Central memory CD8-positive, alpha-beta T cell (primary cell): ENCODE measurements at places on chromosomes 2 and 18.

- DNase-seq = no peak
These were observed 67.1 kb downstream of the CYP26B1 start for GRCh38 chr2:72080286-72081145.

DNA sequence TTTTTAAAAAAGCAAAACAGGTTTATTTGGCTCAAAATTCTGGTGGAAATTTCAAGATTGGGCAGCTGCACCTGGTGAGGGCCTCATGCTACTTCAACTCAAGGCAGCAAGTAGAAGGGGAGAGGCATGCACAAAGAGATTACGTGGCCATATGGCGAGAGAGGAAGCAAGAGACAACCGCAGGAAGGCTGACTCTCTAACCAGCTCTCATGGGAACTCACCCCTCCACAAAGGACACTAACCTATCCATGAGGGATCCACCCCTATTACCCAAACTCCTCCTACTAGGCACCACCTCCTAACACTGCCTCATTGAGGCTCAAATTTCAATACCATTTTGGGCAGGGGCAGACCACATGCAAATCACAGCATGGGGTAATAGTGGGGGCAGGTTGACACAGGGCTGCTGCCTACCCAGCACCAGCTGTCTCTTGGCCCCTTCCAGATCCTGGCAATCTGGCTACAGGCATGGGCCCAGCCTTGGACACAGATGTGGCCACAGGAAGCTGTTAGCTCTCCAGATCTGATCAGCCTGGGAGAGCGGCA, 2.0 kb upstream of the CAPN10 start:
- DNase-seq = no peak

GRCh38 chr2:65416945-65417344, 15.5 kb downstream of the SPRED2 start:
- DNase-seq = no peak

DNA sequence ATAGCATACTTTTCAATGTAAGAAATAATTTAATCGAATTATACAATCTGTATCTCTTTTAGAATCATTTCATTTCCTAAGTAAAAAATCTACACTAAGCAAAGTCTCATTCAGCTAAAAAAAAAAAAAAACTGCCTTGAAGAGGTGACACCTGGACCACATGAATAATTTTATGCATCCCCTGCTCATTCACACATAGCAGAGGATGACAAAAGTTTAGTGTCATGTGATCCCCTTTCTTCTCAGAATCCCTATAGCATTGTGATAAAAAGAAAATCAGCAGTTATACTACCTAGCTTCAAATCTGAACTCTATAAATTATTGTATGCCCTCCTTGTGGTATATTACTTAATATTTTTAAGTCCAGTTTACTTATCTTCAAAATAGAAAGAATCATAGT, 603.8 kb downstream of the ERBB4 start:
- DNase-seq = no peak

DNA sequence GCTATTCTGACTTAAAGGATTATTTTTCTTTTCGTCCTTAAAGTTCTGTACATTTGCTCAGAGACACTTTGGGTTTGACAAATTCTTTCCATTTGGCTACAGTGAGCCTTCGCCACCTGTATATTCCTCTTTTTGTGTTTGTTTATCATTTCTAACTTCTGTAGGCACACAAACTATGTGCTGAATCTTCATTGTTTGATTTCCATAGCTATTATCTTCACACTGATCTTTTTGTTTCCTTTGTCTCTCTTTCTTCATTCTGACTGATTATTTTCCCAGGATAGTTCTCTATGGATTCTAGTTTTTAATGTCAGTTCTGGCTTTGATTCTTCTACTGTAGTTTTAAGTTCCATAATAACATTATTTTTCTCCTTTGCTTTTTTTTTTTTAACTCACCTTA, 350.2 kb downstream of the ZNF521 start:
- no peak for DNase-seq

GRCh38 chr2:15773846-15774245, 166.5 kb upstream of the MYCN start:
- no peak for DNase-seq
